Stimulated activated CD4-positive, alpha-beta T cell treated with anti-CD3 and anti-CD28 coated beads, Interleukin-12 subunit alpha, Interleukin-12 subunit beta, amount 100 ng/mL, for 4 hours (primary cell): ENCODE measurements at places on chromosomes 5 and 9.
A peak's percentile ranks its signal among the peaks of the same experiment; 100 is the strongest.

- DNase-seq = peak; percentile 39
Measured at GRCh38 chr9:129863059-129863690, 27.9 kb downstream of the USP20 start.

DNA sequence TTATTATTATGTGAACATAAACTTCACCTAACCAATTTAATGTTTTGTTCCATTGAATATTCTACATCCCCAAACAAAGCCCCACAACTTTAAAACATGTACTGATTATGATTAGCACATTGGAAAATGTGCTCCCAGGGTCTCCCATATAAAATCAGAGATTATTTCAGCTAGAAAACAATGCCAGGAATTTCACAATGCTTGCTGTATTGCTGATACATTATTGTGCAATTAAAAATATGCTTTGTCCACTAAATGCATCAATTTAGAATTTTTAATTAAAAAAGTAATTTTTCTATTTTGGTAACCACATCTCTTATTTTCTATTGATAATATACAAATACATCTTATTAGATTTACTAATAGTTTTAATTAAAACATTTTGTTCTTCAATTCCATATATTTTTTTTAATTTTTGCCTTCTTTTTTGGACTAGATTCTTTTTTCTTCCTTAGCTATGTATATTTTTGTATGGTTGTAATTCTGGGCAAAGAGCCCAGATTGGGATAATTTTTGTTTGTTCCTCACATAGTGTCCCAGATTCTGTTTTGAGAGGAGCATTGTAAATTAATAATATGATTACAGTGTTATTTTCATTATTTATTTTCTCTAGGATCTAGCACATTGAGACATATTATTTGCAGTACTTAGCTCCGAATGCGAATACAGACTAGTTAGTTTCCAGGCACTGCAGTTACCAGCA lies 241.5 kb upstream of the CDH18 start:
- DNase-seq = no peak

DNA sequence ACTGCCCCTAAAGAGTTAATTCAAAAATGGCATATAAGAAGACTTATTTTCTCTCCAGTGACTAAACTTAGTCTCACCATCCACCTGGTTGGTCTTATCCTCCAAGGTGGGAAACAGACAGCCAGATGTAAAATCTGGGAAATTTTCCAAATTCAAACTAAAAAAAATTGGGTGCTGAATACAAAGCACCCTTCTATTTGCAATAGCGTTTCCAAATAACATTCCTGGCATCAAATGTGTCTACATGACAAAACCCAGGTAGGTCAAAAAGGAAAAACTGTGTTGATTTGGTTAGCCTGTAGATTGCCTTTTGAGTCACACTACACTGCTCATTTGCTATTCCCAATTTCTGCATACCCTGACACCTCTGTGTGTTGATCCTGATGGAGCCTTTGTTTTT lies 252.2 kb downstream of the NR2F1-AS1 start:
- DNase-seq = no peak

DNA sequence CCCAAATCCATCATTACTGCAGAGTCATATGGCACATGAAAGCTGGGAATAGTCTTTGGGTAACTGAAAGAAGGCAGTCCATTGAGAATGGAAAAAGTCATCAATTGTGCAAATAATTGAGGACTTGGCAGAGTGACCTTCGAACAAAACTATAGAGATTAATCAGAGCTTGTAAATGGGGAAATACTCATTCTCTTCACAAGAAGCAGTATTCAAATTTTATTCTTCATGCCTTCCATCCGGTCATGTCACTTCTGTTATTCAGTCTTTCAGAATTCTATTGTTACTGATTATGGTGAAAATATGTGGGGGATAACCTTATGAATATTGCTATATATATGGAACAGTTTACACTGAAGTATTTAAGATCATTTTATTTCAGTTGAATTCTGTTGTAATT lies 8.1 kb downstream of the RGMB start:
- no peak for DNase-seq

DNA sequence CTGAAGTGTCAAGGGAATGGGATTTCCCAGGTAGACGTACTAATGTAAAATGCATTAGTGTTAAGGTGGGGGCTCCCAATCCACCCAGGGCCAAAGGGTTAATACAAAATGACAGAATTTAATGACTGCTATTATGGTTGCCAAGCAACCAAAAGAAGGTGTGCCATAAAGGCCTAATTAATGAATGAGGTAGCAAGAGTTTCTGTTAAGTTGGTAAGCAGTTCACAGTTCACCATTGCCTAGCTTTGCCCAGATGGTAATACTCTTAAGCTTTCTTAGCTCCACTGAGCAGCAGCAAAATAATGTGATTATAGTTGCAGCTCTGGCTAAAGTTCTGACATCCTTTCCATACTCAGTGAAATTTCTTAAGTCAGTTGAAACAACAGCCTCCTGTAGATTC lies 211.7 kb downstream of the DENND1A start:
- no peak for DNase-seq

DNA sequence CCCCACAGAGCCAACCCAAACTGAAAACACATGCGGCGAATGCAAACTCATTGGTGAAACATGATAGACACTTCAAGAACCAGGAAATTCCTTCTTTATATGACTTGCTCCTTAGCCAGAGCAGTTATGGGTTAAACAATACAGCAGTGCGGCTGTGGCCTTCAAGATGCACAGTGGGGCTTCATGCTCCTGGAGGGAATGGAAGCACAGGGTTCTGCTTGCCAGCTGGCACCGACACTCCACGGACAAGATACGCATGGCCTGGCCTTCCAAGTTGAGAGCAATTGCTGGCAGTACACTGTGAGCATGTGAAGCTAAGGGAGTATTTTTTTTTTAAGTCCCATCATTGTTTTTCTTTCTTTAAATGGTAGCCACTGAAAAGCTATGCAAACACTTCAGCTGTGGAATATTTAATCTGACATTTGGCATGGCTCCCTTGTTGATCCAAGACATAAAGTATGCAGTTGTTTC lies 451.6 kb upstream of the CD180 start:
- DNase-seq = no peak

- DNase-seq = no peak
Measured at GRCh38 chr9:78971540-78971939, 600.2 kb upstream of the TLE4 start.
